ENCODE measurements at places on chromosomes 13 and 19. TPM values are rescaled to one million over a fixed set of nuclear protein-coding genes. Genes with fewer than 3 reads are reported as not detected.
A peak's percentile ranks its signal among the peaks of the same experiment; 100 is the strongest.

EDDM13 gene
- not detected for polyA plus RNA-seq

DNA sequence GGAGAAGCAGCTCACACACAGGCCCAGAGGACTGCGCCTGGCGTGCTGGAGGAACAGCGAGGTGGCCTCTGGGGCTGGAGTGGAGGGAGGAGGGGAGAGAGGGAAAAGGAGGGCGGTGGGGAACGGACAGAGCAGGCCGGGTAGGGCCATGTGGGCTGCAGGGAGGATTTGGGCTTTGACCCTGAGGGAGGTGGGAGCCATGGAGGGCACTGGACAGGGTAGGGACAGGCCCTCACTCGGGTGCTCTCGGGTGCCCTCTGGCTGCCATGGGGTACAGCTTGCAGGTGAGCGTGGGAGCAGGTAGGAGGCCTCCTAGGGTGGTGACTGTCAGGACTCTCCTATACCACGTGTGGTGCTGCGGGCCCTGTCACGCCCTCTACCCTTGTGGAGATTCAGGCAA is 22.8 kb downstream of the PLIN4 start:
- no peaks in the 10 kb centered on the region for H3K4me1 ChIP-seq
- no peak overlapping the region for H3K27ac ChIP-seq
- no peak for DNase-seq
- H3K36me3 ChIP-seq: peaks cover 44% of the 10 kb centered on the region

DNA sequence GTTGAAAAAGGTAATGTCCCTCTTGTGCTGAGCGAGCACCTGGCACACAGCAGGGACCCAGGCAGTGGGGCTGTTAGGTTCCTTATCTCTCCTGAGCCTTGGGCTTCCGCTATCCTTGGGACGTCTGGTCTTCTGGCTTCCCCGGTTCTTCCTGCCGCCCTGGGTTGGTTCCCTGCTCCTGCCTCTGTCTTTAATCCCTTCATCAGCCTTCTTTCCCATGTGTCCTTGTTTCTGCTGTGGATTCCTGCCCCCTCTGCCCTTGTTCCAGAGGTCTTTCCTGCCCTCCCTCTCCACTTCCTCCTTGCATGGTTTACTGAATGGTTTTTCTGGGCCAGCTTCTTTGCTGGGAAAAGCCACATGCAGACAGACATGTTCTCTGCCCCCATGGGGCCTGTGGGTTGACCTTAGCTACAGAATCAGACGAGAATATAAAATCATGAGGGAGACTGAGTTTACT is 2.6 kb downstream of the EPN1 start:
- H3K27me3 ChIP-seq: no peaks in the 10 kb centered on the region
- no peak for DNase-seq
- peaks cover 26% of the 10 kb centered on the region for H3K36me3 ChIP-seq
- H3K27ac ChIP-seq: no peak overlapping the region

- no peaks in the 10 kb centered on the region for H3K4me1 ChIP-seq
- DNase-seq: no peak
- H3K27me3 ChIP-seq: peaks cover 20% of the 10 kb centered on the region
- H3K4me3 ChIP-seq: no peak overlapping the region
- no peaks in the 10 kb centered on the region for H3K36me3 ChIP-seq
Observed at GRCh38 chr19:51086153-51086850, 3.6 kb upstream of the KLK14 start.

DNA sequence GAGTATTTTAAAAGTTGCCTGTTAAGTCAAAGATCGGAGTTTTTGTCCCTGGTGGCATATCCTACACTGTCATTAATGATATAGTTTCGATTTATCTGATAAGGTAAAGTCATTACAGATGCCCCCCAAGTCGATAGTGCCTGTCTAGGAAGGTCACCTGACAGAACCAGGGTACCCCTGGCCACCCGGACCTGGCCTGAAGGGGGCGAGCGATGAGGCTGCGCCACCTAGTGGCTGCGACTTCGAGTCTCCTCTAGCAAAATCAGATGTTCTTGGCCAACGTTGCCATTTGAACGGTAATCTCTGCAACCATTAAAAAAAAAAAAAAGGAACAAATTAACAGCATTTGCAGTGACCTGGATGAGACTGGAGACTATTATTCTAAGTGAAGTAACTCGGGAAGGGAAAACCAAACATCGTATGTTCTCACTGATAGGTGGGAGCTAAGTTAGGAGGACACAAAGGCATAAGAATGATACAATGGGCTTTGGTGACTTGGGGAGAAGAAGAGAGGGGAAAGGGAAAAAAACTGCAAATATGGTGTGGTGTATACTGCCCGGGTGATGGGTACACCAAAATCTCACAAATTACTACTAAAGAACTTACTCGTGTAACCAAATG is 565.1 kb downstream of the LIG4 start:
- H3K4me1 ChIP-seq: no peaks in the 10 kb centered on the region
- DNase-seq: peak; percentile 25
- H3K36me3 ChIP-seq: no peaks in the 10 kb centered on the region
- H3K27me3 ChIP-seq: no peaks in the 10 kb centered on the region

CGB8 gene
- not detected for polyA plus RNA-seq

DNA sequence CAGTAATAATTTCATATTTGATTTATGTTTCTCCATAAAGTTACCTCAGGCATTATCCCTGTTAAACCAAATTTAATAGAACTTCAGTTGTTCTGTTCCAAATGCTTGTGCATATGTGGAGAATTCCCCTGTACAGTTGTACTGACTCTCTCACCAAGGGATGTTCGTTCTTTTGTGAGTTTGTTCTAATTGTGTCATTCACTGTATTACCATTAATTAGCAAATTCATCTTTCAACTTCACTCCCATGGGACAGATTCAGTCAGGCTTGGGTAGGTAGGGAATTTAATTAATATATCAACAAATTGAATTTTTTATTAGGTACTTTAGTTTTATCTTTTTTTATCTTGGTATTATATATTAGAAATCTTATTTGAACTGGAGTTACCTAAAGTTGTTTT is 265.4 kb downstream of the DCT start:
- DNase-seq: no peak
- peaks cover 2% of the 10 kb centered on the region for H3K4me1 ChIP-seq
- no peaks in the 10 kb centered on the region for H3K36me3 ChIP-seq

All from SK-N-SH (cell line).